Tibial nerve (tissue), 4 donors: ENCODE measurements at places on chromosomes 16 and 17. TPM values are rescaled to one million over a fixed set of nuclear protein-coding genes. Genes with fewer than 3 reads are reported as not detected.

GRCh38 chr16:1381612-1382406 lies 30.1 kb downstream of the GNPTG start:
- DNase-seq, result no peak

- DNase-seq, result no peak
These were observed 507.8 kb upstream of the EEF2KMT start for GRCh38 chr16:5605404-5605803.

GRCh38 chr16:68920349-68920748 lies 77.0 kb downstream of the TANGO6 start:
- no peak for DNase-seq

DNA sequence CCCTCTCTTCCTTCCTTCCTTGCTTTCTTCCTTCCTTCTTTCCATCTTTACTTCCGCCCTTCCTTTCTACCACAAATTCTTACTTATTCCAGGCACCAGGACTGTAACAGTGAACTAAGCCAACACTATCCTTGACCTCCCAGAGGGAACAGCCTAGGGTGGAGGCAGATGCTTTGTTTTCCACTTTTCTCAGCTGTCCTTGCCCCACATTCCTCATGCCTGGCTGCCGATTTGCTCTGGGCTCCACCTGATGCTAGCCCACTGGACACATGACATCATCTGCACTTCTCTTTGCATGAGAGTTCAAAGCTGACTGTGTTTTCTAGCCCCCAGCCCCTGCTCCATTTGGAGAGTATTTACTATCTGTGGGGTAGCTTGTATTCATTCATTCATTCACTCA lies 283.0 kb downstream of the MAF start:
- DNase-seq, result no peak

GRCh38 chr17:82615084-82616020 lies 32.9 kb downstream of the WDR45B start:
- DNase-seq, result no peak

DNA sequence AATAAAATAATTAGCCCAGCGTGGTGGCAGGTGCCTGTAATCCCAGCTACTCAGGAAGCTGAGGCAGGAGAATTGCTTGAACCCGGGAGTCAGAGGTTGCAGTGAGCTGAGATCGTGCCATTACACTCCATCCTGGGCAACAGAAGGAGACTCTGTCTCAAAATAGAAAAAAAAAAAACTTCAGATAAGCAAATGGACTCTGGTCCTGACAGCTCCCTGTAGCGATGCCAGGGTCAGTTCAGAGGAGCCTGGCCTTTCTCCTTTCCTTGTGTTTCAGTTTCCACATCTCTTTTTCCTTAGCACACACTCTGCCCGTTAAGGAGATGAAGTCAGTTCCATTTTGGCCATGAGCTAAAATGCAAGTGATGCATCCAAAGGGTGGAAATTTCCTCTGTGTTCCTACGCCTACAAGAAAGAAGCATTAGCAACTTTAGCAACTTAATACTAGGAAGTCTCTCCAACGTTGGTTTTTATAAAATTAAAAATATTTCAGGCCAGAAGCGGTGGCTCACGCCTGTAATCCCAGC lies 11.6 kb upstream of the GRB2 start:
- DNase-seq, result no peak

Gene PLEKHG4
- 30.1 TPM for total RNA-seq

Gene TUBB3
- not detected for total RNA-seq

Gene USP31
- total RNA-seq, result 14.6 TPM

Gene ABCC6
- total RNA-seq, result 0.90 TPM

Gene MAP2K3
- 21.8 TPM for total RNA-seq

Gene ARRB2
- total RNA-seq, result 52.4 TPM

Gene MYH2
- total RNA-seq, result not detected
